ENCODE measurements at places on chromosomes 1 and 21. TPM values are rescaled to one million over a fixed set of nuclear protein-coding genes. Genes with fewer than 3 reads are reported as not detected.

PRAMEF18 gene
- not detected for total RNA-seq

GNG4 gene
- 0.11 TPM for total RNA-seq

C8A gene
- not detected for total RNA-seq

GPR37L1 gene
- 0.05 TPM for total RNA-seq

TRIM63 gene
- total RNA-seq = 203 TPM

CHI3L1 gene
- total RNA-seq = not detected

RBP7 gene
- total RNA-seq = 23.1 TPM

NEK2 gene
- total RNA-seq = 0.19 TPM

FGR gene
- total RNA-seq = 3.5 TPM

DNA sequence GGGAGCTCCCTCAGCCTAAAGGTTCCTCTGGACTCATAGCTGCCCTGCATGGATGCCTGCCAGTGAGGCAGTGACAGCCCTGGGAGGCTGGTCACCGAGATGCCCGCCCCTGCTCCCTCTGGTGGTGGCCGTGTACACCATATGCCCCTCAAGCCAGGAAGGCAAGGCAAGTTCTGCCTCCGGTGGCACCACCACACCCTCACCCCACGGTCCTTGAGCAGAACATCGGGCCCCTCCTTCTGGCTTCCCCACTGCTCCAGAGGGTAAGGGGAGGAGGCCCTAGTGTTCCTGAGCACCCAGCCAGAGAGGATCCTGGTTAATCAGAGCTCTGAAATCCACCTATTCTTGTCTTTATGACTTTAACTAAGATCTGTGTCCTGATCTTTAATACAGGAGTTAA is 1.5 kb upstream of the S100A14 start:
- H3K4me3 ChIP-seq = no peak overlapping the region
- peaks cover 44% of the 10 kb centered on the region for H3K36me3 ChIP-seq
- no peak for DNase-seq
- no peaks in the 10 kb centered on the region for H3K27me3 ChIP-seq
- H3K27ac ChIP-seq = no peak overlapping the region

DNA sequence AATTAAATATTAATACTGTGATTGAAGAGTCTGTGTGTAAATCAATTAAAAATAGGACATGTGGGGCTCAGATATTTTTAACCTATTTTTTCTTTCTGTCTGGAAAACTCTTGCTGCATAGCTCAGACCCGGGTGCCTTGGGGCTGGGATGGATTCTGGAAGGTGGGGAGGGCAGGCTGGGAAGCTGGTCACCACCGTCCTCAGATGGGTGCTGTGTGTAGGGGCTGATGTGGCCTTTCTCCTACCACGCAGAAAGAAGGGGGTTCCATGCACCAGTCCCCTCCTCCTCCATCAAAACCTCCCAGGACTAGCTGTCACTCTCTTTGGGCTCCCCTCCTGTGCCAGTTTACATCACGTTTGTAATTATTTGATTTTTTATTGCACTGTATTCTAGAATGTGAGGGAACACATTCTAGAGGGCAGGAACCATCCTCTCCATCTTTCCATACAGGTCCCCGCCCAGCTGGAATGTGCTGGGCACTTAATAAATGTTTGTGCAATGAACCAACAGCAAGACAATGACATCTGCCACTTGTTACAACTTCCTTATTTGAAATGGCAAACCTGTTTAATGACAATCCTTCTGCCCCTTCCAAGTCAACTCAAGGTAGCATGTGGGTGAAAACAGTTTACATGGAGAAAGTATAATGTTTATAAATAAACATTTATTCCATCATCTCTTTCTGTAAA is 104.3 kb downstream of the EDEM3 start:
- no peaks in the 10 kb centered on the region for H3K27me3 ChIP-seq
- peaks cover 31% of the 10 kb centered on the region for H3K4me1 ChIP-seq
- no peak overlapping the region for H3K4me3 ChIP-seq
- DNase-seq = no peak
- H3K36me3 ChIP-seq = no peaks in the 10 kb centered on the region

- peaks cover 12% of the 10 kb centered on the region for H3K4me1 ChIP-seq
- no peak for DNase-seq
- H3K27ac ChIP-seq = no peak overlapping the region
Measured at GRCh38 chr1:185732951-185733350, 1.2 kb upstream of the HMCN1 start.

DNA sequence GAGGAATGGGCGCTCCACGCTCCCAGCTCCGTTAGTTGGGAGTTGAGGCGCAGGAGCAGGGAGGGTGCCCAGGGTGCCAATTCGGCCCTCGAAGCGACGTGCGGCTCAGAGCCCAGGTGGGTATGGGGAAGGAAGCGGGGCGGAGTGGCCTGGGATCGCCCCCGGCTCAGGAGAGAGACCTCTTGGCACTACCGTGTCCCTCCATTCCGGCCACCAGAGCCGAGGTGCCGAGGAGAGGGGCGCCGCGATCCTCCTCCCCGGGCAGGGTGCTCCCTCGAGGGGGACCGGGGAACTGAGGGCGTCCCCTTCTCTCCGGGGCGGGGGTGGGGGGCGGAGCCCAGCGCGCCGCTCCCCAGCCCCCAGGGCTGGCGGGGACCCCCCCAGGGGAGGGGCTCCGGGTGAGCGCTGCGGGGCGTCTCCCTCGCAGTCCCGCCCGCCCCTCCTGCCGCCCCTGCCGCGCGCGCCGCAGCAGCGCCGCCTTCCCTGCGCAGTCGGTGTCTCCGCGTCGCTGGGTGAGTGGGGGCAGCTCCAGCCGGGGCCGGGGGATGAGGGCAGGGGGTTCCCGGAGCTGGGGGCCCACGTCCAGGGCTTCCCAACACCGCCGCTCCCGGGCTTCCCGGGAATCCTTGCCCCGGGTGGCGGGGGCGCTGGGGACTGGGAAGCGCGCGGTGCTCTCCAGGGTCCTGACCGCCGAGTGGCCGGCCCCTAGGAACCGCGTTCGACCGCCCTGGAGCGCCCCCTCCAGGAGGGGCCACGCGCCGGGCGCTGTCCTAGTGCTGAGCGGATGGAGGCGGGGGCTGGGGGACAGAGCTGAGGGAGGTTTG is at the start of gene HPCA:
Gene HPCA (plus strand): TSS at position 488 of the 824 bp plus-strand sequence. CDS start 2,408 bp downstream, outside the sequence.
- peak; percentile 46 for DNase-seq
- H3K27ac ChIP-seq = no peak within 1 kb of the TSS
- peaks cover 25% of the 10 kb centered on the region for H3K4me1 ChIP-seq
- H3K36me3 ChIP-seq = no peaks in the 10 kb centered on the region

DNA sequence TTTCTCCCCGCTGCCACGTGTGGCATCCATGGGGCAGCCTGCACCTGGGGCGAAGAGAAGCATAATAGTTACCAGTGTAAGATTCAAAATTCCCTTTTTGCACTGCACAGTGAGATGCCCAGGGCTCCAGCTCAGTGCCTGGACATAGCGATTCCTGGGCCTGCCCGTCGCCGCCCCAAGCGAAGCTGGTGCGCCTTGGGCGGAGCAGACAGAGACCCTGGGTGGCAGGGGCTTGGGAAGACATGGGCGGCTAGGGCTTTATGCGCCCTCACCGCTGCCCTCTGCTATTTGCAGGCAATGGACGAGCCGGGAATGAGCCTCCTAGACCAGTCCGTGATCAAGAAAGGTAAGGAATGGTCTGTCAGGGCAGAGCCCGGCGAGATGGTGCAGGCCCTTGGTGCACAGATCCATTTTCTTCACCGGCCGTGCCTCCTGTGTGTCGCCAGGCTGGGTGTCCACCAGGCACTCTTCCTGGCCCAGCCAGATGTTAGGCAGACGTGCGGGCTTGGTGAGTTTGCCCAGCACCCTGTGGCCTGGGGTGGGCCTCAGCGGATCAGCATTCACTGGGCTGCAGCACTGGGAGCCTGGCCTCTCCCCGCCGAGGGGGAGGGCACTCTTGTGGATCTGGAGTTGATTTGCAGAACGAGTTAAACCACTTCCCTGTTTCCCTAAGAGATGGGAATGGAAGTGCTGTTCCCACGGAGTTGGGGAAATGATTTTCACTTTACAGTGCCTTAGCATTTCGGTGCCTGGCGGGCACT is 1.7 kb downstream of the TFAP2E start:
- H3K4me3 ChIP-seq = no peak overlapping the region
- H3K27ac ChIP-seq = no peak overlapping the region
- DNase-seq = no peak
- H3K36me3 ChIP-seq = no peaks in the 10 kb centered on the region
- H3K4me1 ChIP-seq = peaks cover 30% of the 10 kb centered on the region

DNA sequence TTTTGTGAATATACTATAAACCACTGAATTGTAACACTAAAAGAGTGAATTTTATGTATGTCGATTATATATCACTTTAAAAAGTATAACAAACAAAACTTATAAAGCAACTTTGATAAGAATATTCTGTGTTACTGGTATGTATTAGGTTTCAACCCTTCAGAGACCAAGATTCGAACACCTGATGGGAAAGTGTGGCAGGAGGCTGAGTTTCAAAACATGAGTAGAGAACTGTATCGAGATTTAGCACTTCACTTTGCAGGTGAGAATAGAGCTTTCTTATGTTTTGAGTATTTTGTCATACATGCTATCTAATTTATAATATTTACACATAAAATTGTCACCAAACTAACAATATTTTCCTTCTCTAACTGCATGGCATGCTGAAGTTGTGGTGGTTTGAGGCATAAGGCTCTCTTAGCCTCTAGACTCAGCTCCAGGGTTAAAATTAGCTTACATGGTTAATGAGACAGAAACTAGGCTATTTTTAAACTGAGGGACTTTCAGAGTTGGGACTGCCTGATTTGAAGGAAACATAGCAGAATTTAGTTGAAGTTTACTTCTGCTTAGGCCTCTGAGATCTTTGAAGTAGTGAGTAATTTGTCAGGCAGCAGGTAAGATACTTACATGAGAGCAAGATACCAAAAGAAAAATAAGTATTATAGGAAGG is 48.6 kb downstream of the CEP350 start:
- DNase-seq = no peak
- H3K27me3 ChIP-seq = no peaks in the 10 kb centered on the region
- peak overlapping the region; percentile 9 for H3K27ac ChIP-seq
- H3K36me3 ChIP-seq = peaks cover 23% of the 10 kb centered on the region
- no peak overlapping the region for H3K4me3 ChIP-seq

DNA sequence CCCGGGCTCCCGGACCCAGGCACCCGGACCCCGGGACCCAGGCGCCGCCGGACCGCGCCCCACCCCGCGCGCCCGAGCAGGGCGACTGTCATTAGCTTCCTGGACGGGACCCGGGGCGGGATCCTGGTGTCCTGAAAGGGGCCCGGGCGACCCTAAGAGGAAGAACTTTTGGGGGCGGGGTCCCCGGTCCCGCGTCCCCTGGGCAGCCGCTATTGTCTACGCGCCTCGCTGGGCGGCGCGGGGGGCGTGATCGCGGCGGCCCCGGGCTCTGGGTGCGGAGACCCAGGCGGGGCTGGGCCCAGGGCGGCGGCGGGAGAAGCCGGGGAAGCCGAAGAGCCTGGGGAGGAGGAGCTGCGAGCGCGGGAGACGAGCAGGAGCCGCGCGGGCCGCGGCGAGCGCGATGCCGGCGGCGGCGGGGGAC is 465 bp downstream of the HUNK start:
- H3K4me3 ChIP-seq = peak overlapping the region; percentile 72
- no peak overlapping the region for H3K27ac ChIP-seq
- no peaks in the 10 kb centered on the region for H3K36me3 ChIP-seq
- peaks cover 78% of the 10 kb centered on the region for H3K27me3 ChIP-seq
- DNase-seq = no peak
- peaks cover 23% of the 10 kb centered on the region for H3K4me1 ChIP-seq

DNA sequence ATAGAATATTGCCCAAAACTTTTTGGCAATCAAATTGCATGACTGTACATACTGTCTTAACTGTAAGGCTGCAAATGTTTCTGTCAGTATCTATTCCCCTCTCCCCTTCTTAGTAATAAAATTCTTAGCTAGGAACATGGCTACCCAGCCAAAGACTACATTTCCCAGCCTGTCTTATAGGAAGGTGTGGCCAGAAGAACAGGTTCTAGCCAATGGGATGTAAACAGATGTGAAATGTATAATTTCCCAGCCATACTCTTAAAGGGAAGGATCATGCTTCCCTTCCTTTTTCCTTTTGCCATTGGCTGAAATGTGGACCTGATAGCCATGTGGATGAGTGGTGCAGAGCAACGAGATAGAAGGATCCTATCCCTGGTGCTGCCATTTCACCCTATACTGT is 7.0 kb upstream of the HIVEP3 start:
- no peak overlapping the region for H3K27ac ChIP-seq
- H3K4me3 ChIP-seq = no peak overlapping the region
- DNase-seq = no peak
- H3K27me3 ChIP-seq = no peaks in the 10 kb centered on the region
- no peaks in the 10 kb centered on the region for H3K4me1 ChIP-seq
- peaks cover 4% of the 10 kb centered on the region for H3K36me3 ChIP-seq

GRCh38 chr1:226814751-226815537 is 55.5 kb upstream of the PSEN2 start:
- peak overlapping the region; percentile 81 for H3K27ac ChIP-seq
- peaks cover 37% of the 10 kb centered on the region for H3K4me1 ChIP-seq
- H3K36me3 ChIP-seq = no peaks in the 10 kb centered on the region
- no peak overlapping the region for H3K4me3 ChIP-seq
- peak; percentile 47 for DNase-seq
- no peaks in the 10 kb centered on the region for H3K27me3 ChIP-seq

DNA sequence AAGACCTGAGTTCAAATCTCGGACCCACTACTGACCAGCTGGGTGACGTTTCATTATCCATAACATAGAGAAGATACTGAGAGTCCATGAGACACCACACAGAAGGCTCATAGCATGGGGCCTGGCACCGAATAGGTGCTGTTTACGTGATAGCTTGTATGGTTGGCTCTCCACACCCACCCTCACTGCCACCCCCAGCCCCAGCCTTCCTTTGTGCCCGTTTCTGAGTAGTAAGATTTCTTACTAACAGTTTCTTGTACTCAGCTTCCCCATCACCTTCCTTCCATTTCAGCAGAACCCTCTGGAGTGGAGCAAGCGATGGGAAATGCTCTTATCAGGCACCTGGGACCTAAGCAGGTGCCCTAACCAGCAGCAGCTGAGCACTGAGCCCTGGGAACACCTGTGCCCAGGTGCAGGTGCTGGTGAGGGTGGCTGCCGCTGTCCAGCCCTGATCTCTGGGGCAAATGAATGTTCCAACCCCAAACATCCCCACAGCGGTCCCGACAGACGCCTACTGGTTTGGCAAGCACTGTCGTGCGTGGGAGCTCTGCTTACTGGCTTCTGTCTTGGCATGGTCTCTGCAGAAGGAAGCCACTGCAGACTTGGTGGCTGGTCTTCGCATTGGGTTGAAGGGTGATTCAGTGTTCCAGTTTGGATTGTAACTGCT is 225.4 kb downstream of the CAMTA1 start:
- peaks cover 39% of the 10 kb centered on the region for H3K4me1 ChIP-seq
- H3K27me3 ChIP-seq = no peaks in the 10 kb centered on the region
- H3K36me3 ChIP-seq = no peaks in the 10 kb centered on the region
- no peak overlapping the region for H3K4me3 ChIP-seq
- H3K27ac ChIP-seq = no peak overlapping the region

- H3K27me3 ChIP-seq = no peaks in the 10 kb centered on the region
- no peaks in the 10 kb centered on the region for H3K4me1 ChIP-seq
- DNase-seq = no peak
Measured at GRCh38 chr1:31208361-31208945, 31.2 kb downstream of the NKAIN1 start.
